Tibial nerve (tissue), 4 donors: ENCODE measurements at places on chromosomes 3 and 15. TPM values are rescaled to one million over a fixed set of nuclear protein-coding genes. Genes with fewer than 3 reads are reported as not detected.
A peak's percentile ranks its signal among the peaks of the same experiment; 100 is the strongest.

The DNAH12 gene
- 1.1 TPM for total RNA-seq

DNA sequence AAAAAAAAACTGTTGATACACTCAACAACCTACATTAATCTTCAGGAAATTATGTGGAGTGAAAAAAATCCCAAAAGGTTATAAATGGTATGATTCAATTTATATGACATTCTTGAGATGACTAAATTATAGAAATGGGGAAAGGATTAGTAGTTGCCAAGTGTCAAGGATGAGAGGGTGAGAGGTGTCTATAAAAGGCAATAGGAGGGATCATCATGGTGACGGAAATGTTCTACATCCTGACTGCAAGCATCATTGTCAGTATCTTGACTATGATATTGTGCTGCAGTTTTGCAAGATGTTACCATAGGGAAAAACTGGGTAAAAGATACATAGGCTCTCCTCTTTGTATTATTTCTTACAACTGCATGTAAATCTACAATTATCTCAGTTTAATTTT, 125.6 kb downstream of the FRMD5 start:
- no peak for DNase-seq
- no peak overlapping the region for H3K27ac ChIP-seq
- no peaks in the 10 kb centered on the region for H3K4me1 ChIP-seq
- H3K36me3 ChIP-seq = no peaks in the 10 kb centered on the region
- no peaks in the 10 kb centered on the region for H3K27me3 ChIP-seq

GRCh38 chr3:172607305-172608121, 84.3 kb upstream of the TNFSF10 start:
- H3K4me1 ChIP-seq = peaks cover 8% of the 10 kb centered on the region
- DNase-seq = no peak
- H3K27me3 ChIP-seq = no peaks in the 10 kb centered on the region
- peak overlapping the region; percentile 32 for H3K27ac ChIP-seq

DNA sequence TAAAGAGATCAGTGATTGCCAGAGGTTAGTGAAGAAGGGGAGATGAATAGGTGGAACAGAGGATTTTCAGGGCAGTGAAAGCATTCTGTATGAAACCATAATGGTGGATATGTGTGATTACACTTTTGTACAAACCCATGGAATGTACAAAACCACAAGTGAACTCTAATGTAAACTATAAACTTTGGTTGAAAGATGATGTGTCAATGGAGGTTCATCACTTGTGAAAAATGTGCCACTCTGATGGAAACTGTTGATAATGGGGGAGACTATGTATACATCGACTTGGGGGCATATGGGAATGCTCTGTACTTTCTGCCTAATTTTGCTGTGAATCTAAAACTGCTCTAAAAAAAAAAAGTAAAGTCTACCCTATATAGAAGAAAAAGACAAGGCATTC, 68.7 kb upstream of the ARHGEF3 start:
- no peak overlapping the region for H3K27ac ChIP-seq
- no peaks in the 10 kb centered on the region for H3K27me3 ChIP-seq
- DNase-seq = no peak

DNA sequence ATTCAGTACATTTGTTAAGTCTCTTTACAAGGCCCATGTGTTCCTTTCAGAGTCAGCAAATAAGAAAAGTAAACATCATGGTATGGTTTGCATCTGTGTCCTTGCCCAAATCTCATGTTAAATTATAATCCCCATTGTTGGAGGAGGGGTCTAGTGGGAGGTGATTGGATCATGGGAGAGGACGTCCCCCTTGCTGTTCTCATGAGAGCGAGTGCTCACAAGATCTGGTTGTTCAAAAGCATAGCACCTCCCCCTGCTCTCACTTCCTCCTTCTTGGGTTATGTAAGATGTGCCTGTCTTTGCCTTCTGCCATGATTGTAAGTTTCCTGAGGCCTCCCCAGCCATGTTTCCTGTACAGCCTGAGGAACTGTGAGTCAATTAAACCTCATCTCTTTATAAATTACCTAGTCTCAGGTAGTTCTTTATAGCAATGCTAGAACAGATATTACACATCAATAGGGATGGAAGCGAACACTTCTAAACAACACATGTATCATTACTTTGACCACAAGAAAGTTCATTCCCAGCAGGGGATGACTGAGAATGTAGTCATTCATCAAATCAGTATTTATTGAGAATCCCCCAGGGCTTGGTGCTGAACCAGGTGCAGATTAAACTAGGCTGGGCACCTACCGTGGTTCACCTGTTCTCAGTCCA, 4.1 kb downstream of the EFCAB12 start:
- no peaks in the 10 kb centered on the region for H3K27me3 ChIP-seq
- no peak overlapping the region for H3K27ac ChIP-seq
- no peak overlapping the region for H3K4me3 ChIP-seq
- no peaks in the 10 kb centered on the region for H3K36me3 ChIP-seq
- no peaks in the 10 kb centered on the region for H3K4me1 ChIP-seq
- DNase-seq = no peak

DNA sequence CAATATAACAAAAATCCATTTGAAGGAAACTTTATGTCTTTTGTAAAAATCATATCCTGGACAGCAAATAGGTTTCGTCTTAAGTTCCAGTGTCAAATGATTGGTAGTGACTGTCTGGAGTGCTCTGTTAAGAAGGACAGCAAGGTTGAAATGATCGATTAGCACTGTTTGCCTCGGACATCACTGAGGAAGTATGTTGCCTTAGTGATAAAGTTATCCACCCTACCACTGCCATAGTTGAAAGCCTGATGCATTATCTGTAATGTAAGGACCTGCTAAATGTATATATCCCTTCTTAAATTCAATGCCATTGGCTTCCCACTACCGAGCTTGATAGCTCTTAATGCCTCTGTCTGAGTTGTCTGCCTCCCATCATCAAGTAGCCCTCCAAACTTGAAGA, 70.0 kb downstream of the CFAP20DC start:
- no peak overlapping the region for H3K4me3 ChIP-seq
- no peaks in the 10 kb centered on the region for H3K27me3 ChIP-seq
- H3K4me1 ChIP-seq = no peaks in the 10 kb centered on the region

The RETNLB gene
- total RNA-seq = not detected

GRCh38 chr3:32313723-32314473, 75.4 kb downstream of the CMTM8 start:
- no peak overlapping the region for H3K4me3 ChIP-seq
- no peak for DNase-seq
- no peaks in the 10 kb centered on the region for H3K27me3 ChIP-seq
- no peaks in the 10 kb centered on the region for H3K36me3 ChIP-seq
- H3K27ac ChIP-seq = no peak overlapping the region

The CHRNA7 gene
- total RNA-seq = 1.3 TPM

GRCh38 chr15:28912422-28912821, 26.6 kb downstream of the APBA2 start:
- DNase-seq = no peak
- H3K27me3 ChIP-seq = no peaks in the 10 kb centered on the region
- no peak overlapping the region for H3K4me3 ChIP-seq
- no peaks in the 10 kb centered on the region for H3K4me1 ChIP-seq
- no peak overlapping the region for H3K27ac ChIP-seq

GRCh38 chr3:125057186-125057850, 1.5 kb upstream of the HEG1 start:
- DNase-seq = no peak
- H3K36me3 ChIP-seq = no peaks in the 10 kb centered on the region
- peaks cover 22% of the 10 kb centered on the region for H3K4me1 ChIP-seq
- no peaks in the 10 kb centered on the region for H3K27me3 ChIP-seq

- H3K4me3 ChIP-seq = no peak overlapping the region
- H3K36me3 ChIP-seq = peaks cover 81% of the 10 kb centered on the region
- no peaks in the 10 kb centered on the region for H3K4me1 ChIP-seq
- H3K27ac ChIP-seq = no peak overlapping the region
- DNase-seq = no peak
- no peaks in the 10 kb centered on the region for H3K27me3 ChIP-seq
Observed at GRCh38 chr3:138242466-138242865, 55.4 kb downstream of the ARMC8 start.

- H3K36me3 ChIP-seq = no peaks in the 10 kb centered on the region
- H3K27ac ChIP-seq = peak overlapping the region; percentile 80
- DNase-seq = no peak
- no peaks in the 10 kb centered on the region for H3K27me3 ChIP-seq
- H3K4me3 ChIP-seq = no peak overlapping the region
Observed at GRCh38 chr3:113253702-113254101, 42.3 kb downstream of the BOC start.

The CHL1 gene
- total RNA-seq = 191 TPM

The PLA2G4E gene
- total RNA-seq = not detected

- no peak overlapping the region for H3K4me3 ChIP-seq
- H3K36me3 ChIP-seq = no peaks in the 10 kb centered on the region
- H3K4me1 ChIP-seq = peaks cover 14% of the 10 kb centered on the region
- H3K27ac ChIP-seq = no peak overlapping the region
- H3K27me3 ChIP-seq = no peaks in the 10 kb centered on the region
Observed at GRCh38 chr3:134376786-134377426, 2.7 kb upstream of the AMOTL2 start.

DNA sequence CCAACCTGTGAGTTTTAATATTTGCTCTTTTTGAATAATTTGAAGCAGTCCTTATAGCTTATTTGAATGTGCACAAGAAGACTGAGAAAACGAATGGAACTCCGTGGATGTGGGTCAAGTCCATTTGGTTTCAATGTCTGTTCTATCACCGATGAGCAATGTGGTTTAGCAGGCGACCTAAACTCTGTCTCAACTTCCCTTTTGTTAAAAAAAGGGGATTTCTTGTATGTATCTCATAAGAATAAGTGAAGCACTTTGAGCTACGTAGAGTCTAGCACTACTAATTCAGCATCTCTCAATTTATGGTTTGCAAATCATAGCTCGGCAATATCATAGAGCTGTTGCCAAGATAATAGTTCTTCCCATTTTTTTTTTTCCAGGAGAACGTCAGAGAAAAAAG, 4.6 kb upstream of the SKIL start:
- no peak overlapping the region for H3K4me3 ChIP-seq
- H3K27me3 ChIP-seq = no peaks in the 10 kb centered on the region
- no peak for DNase-seq
- peaks cover 16% of the 10 kb centered on the region for H3K4me1 ChIP-seq

DNA sequence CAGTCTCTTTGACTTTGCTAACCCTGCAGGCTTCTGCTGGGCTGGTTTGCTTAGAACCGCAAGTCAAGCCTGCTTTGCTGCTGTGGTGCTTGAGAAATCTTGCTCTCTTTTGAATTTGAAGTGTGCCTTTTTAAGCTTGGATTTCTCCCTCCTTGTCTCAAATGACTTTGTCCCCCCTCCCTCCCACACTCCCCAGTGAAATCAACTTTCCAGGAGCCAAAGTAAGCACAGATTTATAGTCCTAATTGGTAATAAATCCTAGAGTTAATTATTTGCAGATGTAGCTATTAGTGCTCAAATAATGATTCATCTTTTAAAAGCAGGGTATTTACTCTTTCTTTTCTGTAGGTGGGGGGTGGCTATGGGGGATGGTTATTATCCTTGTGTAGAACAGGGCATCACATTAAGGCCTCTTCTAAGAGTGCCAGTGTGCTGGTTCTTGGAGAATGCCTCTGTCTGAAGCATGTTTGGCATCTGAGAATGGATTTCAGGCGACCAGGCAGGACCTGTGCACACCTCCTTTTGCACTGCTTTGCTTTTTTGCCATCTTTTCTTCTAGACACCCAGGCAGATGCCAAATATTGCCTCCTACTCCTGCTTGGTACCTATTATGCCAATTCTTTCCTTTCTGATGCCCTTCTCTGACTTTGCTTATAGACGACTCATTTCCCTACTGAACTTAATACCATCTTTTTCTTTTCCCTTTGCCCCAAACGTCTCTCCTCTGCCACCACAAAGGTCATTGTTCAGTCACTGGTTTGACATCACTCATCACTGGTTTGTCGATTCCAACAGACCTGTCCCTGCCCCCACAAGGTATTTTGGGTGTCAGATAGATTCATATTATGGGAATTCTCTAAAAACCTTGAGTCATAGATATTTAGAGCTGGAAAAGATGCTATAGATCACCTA, 50.7 kb downstream of the CLDN11 start:
- H3K27ac ChIP-seq = no peak overlapping the region
- DNase-seq = peak; percentile 41
- H3K4me1 ChIP-seq = no peaks in the 10 kb centered on the region
- H3K36me3 ChIP-seq = no peaks in the 10 kb centered on the region
- H3K27me3 ChIP-seq = no peaks in the 10 kb centered on the region

DNA sequence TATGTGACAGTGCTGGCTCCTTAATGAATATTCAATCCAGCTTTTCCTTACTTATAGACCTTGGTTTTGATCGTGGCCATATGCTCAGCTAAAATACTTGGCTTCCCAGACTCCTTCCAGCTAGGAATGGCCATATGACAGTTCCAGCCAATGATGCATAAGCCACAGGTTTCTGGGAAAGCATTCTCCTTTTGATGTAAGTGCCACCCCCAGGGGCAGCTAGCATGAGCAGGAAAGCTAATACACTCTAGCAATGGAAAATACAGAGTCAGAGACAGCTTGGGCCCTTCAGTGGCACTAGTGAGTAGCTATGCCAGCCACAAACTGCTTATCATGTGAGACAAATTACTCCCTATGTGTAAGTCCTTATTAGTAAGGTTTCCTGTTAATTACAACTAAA, 26.7 kb downstream of the TBC1D2B start:
- no peak overlapping the region for H3K4me3 ChIP-seq
- peaks cover 13% of the 10 kb centered on the region for H3K36me3 ChIP-seq
- H3K27me3 ChIP-seq = no peaks in the 10 kb centered on the region
- no peak for DNase-seq
- peak overlapping the region; percentile 41 for H3K27ac ChIP-seq

DNA sequence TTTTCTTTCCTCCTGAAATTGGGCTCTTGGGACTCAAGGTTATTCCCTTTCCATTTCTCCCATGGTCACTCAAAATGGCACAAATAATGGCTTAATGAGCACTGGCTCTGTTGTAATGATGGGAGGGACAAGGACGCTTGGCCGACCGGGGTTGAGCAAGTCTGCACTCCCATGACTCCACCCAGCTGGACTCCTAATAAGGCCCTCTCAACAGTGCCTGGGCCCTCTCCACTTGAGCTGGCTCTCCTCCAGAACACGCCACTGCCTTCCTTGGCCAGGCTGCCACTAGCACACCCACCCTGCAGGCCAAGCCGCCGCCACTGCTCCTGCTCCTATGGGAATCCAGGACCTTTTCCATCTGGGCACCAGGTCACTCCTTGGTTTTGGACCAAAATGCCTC, 42.3 kb downstream of the ADCY5 start:
- H3K27ac ChIP-seq = no peak overlapping the region
- H3K4me1 ChIP-seq = peaks cover 27% of the 10 kb centered on the region
- H3K27me3 ChIP-seq = no peaks in the 10 kb centered on the region
- no peak overlapping the region for H3K4me3 ChIP-seq

GRCh38 chr3:131608296-131608695, 105.5 kb upstream of the MRPL3 start:
- H3K27me3 ChIP-seq = no peaks in the 10 kb centered on the region
- H3K36me3 ChIP-seq = no peaks in the 10 kb centered on the region
- no peaks in the 10 kb centered on the region for H3K4me1 ChIP-seq

The ETV5 gene
- 9.8 TPM for total RNA-seq
